Stromal cell of bone marrow (primary cell): ENCODE measurements at places on chromosomes 5 and 9.

- no peak for DNase-seq
Observed at GRCh38 chr5:158022393-158022792, 163.4 kb upstream of the CLINT1 start.

- no peak for DNase-seq
Observed at GRCh38 chr5:76190356-76190755, 107.2 kb downstream of the SV2C start.

- no peak for DNase-seq
Observed at GRCh38 chr5:148584103-148584502, 70.2 kb downstream of the HTR4 start.

GRCh38 chr5:155616779-155617392 is 603.3 kb downstream of the KIF4B start:
- DNase-seq: peak; percentile 1

GRCh38 chr5:143801252-143801939 is 10.6 kb upstream of the HMHB1 start:
- no peak for DNase-seq

DNA sequence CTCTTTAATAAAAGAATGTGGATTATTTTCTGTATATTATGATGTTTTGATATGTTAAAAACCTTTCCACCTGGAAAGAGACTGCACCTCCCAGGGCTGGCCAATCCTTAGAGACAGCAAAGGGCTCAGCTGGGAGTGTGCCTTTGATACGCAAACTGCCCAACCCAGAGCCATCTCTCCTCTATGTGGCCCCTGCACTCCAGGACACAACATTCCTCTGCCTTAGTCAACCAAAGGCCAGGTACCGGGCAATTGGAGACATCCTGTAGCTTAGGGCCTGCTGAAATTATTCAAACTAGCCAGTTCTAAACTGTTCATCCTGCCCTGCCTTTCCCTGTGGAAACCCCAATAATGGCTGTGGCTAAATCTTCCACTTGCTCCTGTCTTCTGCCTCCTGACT is 5.0 kb upstream of the HSPB3 start:
- no peak for DNase-seq

GRCh38 chr5:163506726-163507125 is 1.3 kb downstream of the MAT2B start:
- DNase-seq: no peak

- peak; percentile 57 for DNase-seq
Observed at GRCh38 chr9:115349542-115349941, 231.6 kb upstream of the TNC start.

- peak; percentile 47 for DNase-seq
Observed at GRCh38 chr5:72280581-72281069, 39.4 kb downstream of the MRPS27 start.

DNA sequence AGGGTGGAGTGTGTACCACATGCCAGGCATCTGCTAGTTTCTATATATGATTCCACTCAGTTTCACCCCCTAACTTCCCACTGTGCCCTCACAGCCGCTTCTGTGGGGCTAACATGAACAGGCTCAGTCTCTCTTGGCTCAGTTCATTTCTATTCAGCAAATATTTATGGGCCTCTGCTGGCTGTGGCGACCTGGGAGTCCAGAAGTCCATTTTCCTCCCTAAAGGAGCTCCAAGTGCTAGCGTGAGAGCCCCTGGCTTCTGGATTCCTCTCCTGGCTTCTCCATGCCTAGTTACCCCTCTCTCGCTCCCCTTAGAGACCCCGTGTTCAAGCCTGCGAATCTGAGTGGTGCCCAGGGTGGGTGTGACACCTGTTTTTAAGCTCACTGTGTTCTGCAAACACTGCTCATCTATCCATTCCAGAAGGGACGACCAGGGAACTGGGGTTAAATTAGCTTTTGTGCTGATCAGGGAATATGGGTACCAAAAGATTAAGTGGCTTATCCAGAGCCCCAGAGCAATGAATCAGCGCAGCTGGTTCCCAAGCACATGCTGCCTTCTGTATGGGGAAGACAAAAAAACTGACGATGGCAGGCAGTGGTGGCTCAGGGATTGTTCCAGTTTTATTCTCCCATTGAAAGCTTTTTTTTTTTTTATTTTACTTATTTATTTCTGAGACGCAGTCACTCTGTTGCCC is 57.6 kb downstream of the HMCN2 start:
- no peak for DNase-seq

DNA sequence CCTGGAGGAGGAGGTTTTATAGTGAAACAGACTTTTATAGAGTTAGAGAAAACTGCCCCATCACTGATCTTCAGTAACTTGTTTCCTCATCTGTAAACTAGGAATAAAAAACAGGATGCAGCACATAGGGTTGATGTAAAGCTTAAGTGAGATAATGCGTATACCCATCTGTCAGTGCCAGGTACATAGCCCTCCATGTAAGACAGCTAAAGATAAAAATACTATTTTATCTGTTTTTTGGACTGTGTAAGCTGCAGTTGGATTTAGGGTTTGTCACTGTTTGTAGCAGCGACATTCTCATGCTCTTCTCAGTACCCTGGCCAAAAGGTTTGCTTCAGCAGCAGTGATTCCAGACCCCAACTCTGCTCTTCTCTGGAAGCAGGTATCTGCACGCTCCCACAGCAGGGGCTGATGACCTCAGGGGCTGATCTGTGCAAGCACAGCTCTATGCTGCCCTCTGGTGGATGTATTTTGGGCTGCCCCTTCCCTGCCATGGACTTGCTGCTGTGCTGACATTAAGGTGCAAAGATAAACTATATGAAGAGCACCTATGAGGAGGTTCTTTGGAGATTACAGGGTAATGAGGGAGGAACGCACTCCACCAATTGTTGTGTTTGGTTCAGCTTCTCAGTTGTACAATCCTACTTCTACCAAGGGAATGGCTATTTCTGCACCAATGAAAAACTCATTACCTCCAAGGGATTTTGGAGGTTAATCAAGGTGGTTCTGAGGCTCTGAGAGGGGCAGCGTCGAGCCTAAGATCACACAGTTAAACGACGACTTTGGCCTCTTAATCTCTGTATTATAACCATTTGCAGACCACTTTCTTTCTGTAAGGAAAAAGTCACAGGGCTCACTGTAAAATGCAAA is 13.1 kb downstream of the HMHB1 start:
- DNase-seq: peak; percentile 42

DNA sequence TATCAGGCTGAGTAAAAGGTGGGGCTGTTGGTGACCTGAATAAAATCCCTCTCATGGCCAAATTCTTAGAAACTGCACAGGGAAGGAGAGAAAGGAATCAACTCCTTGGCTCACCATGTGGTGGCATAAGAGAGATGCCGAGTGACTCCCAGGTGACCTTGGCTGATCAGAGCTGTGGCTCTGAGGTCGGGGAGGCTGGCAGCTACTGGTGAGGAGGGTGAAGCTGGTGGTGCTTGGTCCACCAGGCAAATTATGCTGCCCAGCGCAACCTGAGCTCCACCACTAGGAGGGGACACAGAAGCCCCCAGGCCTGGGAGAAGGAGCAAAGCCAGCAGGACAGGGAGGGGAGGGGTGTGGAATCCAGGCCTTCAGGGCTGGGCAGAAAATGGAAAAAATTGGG is 111.2 kb upstream of the IL12B start:
- DNase-seq: no peak
